Panc1 (cell line): ENCODE measurements at places on chromosomes 5 and 9. TPM values are rescaled to one million over a fixed set of nuclear protein-coding genes. Genes with fewer than 3 reads are reported as not detected.

DNA sequence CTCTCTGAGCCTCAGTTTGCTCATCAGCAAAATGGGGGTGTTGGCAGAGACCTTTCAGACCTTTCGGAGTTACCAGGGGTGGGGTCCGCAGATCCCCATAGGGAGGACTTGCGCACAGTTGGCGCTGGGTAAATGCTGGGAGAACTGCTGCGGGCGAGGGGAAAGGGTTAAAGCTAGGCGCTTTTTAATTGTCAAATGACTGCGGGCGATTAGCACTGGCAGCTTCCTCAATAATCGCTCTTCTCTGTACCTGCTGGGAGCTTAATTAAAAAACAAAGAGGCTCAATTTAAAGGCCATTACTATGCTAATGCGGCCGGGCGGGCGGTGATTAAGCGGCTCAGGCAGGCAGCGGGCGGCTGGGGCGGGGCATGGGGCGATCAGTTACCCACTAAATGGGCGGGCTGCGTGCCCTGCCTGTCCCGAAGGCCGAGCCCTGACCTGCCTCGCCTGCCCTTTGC lies 63.0 kb downstream of the LMX1B start:
- no peaks in the 10 kb centered on the region for H3K4me1 ChIP-seq
- no peak for DNase-seq
- no peak overlapping the region for H3K4me3 ChIP-seq
- no peaks in the 10 kb centered on the region for H3K27me3 ChIP-seq
- H3K36me3 ChIP-seq = no peaks in the 10 kb centered on the region

DNA sequence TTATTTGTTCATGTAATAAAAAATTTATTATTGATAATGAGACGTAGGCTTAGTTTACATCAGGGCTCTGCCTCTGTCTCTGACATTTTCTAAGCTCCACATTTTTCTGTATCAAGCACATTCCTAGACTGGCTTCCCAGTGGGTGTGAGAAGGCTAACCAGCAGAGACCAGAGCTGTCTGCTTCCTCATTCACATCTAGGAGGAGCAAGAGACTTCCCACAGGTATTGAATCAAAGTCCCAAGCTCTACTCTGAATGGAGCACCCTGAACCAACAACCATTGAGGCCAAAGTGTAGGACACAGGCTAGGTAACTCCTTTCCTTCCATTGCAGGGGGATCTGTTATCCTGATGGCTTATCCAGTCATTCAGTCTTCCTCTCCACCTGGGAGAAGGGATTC lies 72.4 kb downstream of the PARP8 start:
- no peaks in the 10 kb centered on the region for H3K36me3 ChIP-seq
- no peak overlapping the region for H3K4me3 ChIP-seq
- peaks cover 11% of the 10 kb centered on the region for H3K4me1 ChIP-seq
- no peak for DNase-seq
- H3K27me3 ChIP-seq = no peaks in the 10 kb centered on the region
- no peak overlapping the region for H3K27ac ChIP-seq

- DNase-seq = no peak
- H3K4me3 ChIP-seq = no peak overlapping the region
- H3K36me3 ChIP-seq = no peaks in the 10 kb centered on the region; the same call in 1 of the 2 replicates
- H3K27ac ChIP-seq = no peak overlapping the region
- H3K4me1 ChIP-seq = no peaks in the 10 kb centered on the region
Measured at GRCh38 chr9:123174887-123175518, 93.4 kb downstream of the STRBP start.

PCDH12 gene
- total RNA-seq = not detected

GRCh38 chr9:106883626-106884190 lies 20.7 kb downstream of the ZNF462 start:
- DNase-seq = no peak
- H3K4me1 ChIP-seq = peaks cover 18% of the 10 kb centered on the region
- H3K27me3 ChIP-seq = no peaks in the 10 kb centered on the region
- peak overlapping the region; percentile 29; the same call in 1 of the 2 replicates for H3K27ac ChIP-seq
- no peaks in the 10 kb centered on the region for H3K36me3 ChIP-seq
- no peak overlapping the region for H3K4me3 ChIP-seq

TSLP gene
- total RNA-seq = not detected

TOR1B gene
- 37.6 TPM for total RNA-seq

DNA sequence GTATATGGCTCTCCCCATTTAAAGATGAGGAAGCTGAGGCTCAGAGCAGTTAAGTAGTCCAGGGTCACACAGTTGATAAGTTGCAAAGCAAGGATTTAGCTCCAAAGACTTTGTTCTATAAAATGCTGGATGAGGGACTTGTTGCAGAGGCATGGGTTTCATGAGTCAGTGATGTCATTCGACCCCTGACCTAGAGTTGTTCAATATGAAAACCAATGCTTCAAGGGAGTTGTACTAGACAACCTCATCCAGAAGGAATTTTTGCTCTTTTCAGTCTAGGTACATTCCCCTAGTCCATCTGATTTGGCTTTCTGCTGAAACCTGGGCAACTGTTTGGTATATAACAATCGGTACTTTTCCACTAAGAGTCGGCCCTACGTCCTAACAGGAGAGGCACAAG lies 550.4 kb downstream of the EBF1 start:
- H3K4me1 ChIP-seq = no peaks in the 10 kb centered on the region
- no peaks in the 10 kb centered on the region for H3K36me3 ChIP-seq
- no peak overlapping the region for H3K27ac ChIP-seq
- no peaks in the 10 kb centered on the region for H3K27me3 ChIP-seq
- no peak for DNase-seq
- no peak overlapping the region for H3K4me3 ChIP-seq

- H3K27ac ChIP-seq = no peak overlapping the region
- H3K27me3 ChIP-seq = no peaks in the 10 kb centered on the region; the same call in 1 of the 2 replicates
- H3K36me3 ChIP-seq = no peaks in the 10 kb centered on the region
- no peak overlapping the region for H3K4me3 ChIP-seq
Measured at GRCh38 chr9:34582787-34583186, 6.7 kb downstream of the CNTFR start.

- no peak overlapping the region for H3K27ac ChIP-seq
- DNase-seq = no peak
- H3K27me3 ChIP-seq = peaks cover 5% of the 10 kb centered on the region; the same call in 1 of the 2 replicates
- no peaks in the 10 kb centered on the region for H3K36me3 ChIP-seq
- no peaks in the 10 kb centered on the region for H3K4me1 ChIP-seq
Measured at GRCh38 chr5:42875785-42876374, 64.2 kb upstream of the SELENOP start.

GRCh38 chr5:149860801-149861322 lies 83.7 kb downstream of the PDE6A start:
- DNase-seq = no peak
- H3K4me1 ChIP-seq = no peaks in the 10 kb centered on the region
- H3K27me3 ChIP-seq = no peaks in the 10 kb centered on the region
- H3K36me3 ChIP-seq = no peaks in the 10 kb centered on the region

DNA sequence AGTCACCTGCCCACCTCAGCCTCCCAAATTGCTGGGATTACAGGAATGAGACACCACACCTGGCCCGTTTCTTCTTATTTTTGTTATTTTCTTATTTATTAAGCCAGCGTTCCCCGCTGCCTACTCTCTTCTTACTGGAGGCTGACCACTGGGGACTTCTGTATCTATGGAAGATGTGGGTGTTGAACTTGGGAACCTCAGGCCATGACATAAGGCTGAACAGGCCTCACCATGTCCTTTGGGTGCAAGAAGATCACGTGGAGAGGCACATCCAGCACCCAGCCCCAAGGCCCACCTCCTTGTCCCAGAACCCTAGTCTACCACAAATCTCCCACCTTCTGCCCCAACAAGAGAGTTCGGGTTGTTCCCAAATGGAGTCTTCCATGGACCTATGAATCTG lies 59.4 kb upstream of the NEK6 start:
- no peak overlapping the region for H3K27ac ChIP-seq
- no peaks in the 10 kb centered on the region for H3K36me3 ChIP-seq
- H3K27me3 ChIP-seq = no peaks in the 10 kb centered on the region
- no peak overlapping the region for H3K4me3 ChIP-seq
- DNase-seq = no peak
